ENCODE measurements at places on chromosomes 3 and 15.

DNA sequence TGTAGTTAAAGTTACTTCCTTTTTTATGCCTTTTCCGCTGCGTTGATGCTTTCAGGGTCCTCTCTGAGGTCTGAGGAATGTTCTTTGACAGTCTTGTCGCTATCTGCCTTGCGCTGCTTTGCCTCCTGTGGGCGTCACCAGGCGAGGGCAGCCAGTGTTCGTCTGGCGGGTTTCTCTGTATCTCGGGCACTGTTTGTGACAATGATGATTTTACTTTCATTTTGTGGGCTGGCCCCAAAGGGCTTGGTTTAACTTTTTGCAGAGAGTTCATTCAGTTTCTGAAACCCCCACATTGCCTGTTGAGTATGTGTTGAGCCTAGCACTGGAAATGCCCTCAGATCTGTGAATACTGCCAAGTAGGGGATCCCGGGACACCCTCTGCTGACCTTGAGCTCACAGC, 24.6 kb upstream of the SACM1L start:
- DNase-seq: no peak

DNA sequence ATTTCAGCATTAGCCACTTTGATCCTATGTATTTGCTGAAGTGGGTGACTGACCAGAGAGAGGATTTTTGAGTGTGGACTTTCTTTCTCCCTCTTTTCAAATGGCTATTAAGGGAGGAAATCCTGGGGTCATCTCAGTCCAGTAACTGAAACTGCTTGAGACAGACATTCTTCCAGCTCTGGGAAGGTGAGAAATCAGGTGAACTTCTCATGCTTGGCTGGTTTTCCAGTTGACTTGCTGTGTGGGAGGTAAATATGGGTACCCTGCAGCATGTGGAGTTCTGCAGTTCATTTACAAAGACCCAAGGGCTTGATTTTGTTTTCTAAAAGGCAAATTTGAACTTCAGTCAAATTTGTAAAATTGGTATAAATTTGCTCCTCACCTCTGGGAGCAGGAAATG, 461.1 kb upstream of the TBL1XR1 start:
- DNase-seq: no peak

- DNase-seq: no peak
These were observed 215.0 kb upstream of the THBS1 start for GRCh38 chr15:39365873-39366272.

GRCh38 chr3:37123292-37123691, 51.1 kb downstream of the LRRFIP2 start:
- no peak for DNase-seq

DNA sequence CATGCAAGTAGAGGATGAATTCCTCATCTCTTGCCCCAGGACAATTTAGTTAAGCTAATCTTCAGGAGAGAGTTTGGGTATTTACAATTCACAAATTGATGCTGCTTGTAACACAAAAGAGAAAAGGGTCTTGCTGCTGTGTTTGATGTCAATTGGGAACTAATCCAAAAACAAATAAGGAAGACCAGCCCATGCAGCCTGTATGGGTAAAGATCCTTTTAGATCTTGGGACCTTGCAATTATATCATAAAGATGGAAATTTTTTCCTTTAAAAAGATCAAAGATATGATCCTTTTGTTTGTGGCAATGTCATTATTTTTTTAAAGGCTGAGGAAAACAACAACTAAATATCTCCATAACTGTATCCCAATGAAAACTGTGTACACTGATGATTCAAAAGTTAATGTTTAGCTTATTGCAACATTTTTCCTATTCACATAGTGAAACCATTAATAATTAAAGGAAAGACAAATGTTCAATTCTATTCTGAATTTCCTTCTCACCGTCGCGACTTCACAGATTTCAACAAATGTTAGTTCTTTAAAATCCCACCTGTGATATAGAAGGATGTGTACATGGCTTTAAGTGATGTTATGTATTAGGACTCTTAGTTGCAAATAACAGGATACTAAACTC, 40.2 kb downstream of the TMEM212 start:
- no peak for DNase-seq

DNA sequence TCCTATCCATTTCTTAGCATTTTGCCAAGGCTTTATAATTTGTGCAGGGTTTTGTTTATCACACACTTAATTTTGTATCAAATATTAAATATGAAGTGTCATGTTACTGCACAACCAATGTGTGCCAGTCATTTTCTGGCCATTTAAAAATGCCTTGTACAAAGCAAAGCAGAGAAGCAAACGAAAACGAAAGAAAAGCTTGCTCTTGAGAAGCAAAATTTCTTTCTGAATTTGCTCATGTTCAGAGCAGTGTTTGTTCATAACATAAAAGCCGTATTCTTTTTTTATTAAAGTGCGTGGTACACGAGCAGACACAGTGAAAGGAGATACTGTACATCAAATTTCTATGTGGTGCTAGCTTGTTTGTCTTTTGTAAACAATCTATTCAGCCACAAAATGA, 792.6 kb downstream of the NAALADL2 start:
- no peak for DNase-seq

DNA sequence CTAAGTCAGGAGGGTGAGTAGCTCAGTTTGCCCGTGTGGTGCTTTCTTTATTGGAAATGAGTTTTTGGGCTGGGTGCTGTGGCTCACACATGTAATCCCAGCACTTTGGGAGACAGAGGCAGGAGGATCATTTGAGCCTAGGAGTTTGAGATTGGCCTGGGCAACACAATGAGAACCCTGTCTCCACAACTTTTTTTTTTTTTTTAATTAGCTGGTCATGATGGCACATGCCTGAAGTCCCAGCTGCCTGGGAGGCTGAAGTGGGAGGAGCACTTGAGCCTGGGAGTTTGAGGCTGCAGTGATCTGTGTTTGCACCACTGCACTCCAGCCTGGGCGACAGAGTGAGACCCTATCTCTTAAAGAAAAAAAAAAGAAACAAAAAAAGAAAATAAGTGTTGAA, 174.9 kb downstream of the NSMCE3 start:
- no peak for DNase-seq
